ENCODE measurements at places on chromosomes 2 and 18. TPM values are rescaled to one million over a fixed set of nuclear protein-coding genes. Genes with fewer than 3 reads are reported as not detected.

DNA sequence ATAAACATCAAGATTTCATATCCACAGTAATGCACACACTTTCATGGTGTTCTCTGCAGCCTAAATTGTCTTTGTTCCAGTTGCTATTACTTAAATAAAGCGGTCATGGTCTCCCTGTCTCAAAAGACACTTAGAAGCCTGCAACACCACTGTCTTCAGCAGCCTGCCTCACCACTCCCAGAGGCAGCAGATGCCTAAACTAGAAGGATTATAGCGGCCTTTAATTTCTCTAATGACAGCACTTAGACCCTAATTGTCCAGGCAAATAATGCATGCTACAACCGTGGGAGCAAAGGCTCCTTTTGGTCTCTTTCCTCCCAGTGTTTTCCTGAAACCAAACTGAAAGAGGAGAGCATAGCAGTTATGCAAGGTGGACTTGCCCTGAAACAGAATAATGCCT lies 248.8 kb upstream of the SLC39A10 start:
- DNase-seq, result no peak

DNA sequence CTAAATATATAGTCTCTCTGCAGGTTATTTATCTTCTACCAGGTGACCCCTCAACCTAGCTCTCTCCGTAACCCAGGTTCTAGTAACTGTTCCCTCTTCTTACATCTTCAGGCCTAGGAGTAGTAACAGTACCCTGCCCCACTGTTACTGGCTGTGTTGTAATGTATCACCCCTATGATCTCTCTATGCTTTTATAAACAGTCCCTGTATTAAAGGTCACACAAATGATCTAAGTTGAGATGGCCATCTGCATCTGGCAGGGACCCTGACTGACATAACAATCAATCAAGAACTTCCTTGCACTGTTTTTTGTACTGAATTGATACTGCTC lies 219.7 kb upstream of the STK17B start:
- no peak for DNase-seq

GRCh38 chr2:225434014-225434413 lies 34.5 kb downstream of the NYAP2 start:
- no peak for DNase-seq

DNA sequence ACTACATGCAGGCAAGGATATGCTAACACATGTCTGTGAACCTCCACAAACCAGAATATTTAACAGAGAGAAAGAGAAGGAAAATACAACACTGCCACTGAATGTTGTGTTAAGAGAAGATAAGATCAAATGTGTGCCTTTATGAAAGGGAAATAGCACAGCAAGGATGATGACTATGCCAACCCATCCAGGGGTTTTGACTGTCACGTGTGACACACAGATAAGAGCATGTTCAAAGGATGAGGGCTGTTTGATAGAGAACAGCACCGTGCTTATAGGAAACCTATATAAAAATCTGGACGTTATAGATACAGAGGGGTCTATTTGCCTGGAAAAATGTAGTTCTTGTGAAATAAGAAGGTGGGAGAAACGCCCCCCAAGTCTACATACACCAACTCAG lies 911.8 kb downstream of the CPS1 start:
- no peak for DNase-seq

GRCh38 chr18:59094569-59094968 lies 45.1 kb upstream of the SEC11C start:
- no peak for DNase-seq

- no peak for DNase-seq
Observed at GRCh38 chr2:99660616-99661406, 171.0 kb upstream of the REV1 start.

GRCh38 chr18:76394780-76395476 lies 100.1 kb downstream of the ZNF516 start:
- DNase-seq, result no peak

- DNase-seq, result no peak
Observed at GRCh38 chr2:240997141-240997855, 1.1 kb upstream of the SNED1 start.

DNA sequence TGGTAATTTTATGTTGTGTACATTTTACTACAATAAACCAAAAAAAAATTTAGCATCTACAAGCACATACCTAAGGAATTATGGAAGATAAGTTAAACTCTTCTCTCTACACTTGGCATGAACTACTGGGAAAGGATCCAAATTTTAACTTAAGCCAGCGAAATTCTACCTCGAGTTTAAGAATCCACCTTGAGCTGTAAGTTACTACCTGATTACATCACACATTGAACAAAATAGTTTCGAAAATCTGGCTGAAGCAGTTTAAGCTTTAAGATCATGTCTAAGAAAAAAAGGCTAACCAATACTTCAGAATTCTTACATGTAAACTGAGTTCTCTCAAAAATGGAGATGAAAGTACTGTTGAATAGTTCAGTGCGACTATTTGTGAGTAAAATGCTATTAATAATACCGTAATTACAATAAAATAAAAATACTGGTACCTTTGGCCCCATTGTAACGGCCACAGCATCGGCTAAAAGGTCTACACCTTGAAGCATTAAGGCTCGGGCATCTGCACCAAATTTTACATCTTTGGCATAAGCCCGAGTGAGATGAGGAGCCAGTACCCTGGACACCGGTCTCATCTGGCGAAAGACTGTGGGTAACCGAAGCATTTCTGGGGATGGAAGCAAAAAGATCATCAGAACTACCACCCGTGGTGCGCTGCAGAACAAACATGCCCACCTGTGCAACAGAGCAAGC lies 1.3 kb downstream of the HSPD1 start:
- no peak for DNase-seq

DNA sequence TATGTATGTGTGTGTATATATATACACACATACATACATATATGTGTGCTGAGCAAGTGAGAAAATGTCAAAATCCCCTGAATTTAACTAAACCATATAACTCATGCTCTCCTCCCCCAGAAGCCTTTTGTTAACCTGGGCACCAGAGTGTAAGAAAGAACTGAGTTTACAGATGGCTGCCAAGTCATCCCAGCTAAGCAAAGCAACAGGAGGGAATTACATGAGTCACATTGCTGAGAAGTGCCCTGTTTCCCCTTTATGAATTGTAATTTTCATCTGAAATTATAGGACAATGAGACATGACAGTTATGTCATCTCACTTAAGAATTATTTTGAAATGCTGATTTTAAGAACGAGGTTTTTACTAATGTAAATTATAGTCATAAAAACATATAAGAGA lies 29.9 kb downstream of the SCN7A start:
- DNase-seq, result no peak

GRCh38 chr2:47088371-47089082 lies 66.6 kb downstream of the STPG4 start:
- peak; percentile 24 for DNase-seq

- peak; percentile 8 for DNase-seq
Observed at GRCh38 chr2:143397884-143398614, 268.8 kb downstream of the ARHGAP15 start.

DNA sequence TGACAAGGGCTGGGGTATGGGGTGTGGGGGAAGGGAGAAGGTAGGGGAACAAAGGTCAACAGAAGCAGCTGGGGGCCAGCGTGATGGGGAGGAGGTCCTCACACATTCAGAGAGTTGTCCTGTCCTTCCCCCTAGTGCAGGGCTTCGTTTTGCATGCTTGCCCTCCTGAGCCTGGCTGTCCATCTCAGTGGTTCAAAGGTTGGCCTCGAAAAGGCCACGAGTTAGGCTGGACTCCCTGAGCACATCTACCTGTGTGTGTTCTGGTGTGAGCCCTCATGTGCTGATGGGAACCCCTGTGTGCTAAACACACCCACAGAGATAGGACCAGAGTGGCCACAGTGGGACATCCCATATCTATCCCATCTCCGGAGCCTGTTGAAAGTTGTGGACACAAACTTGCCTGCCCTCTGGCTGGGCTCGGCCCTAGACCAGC lies 51.9 kb downstream of the EPAS1 start:
- DNase-seq, result no peak

Gene RAX
- not detected for total RNA-seq

Gene CD226
- 45.5 TPM for total RNA-seq

Gene C1QL2
- not detected for total RNA-seq

Gene RMDN2
- 3.3 TPM for total RNA-seq

Gene ANKRD30B
- not detected for total RNA-seq

Gene HNMT
- total RNA-seq, result 17.0 TPM

Gene CDKL4
- total RNA-seq, result not detected

Gene SERPINB3
- 0.23 TPM for total RNA-seq

Data from NCI-H460 (cell line).